ENCODE measurements at places on chromosomes 7 and 10. TPM values are rescaled to one million over a fixed set of nuclear protein-coding genes. Genes with fewer than 3 reads are reported as not detected.

SHH gene
- total RNA-seq = not detected

POU6F2 gene
- total RNA-seq = not detected

ACTL6B gene
- total RNA-seq = not detected

PTN gene
- 34.3 TPM for total RNA-seq

SYPL1 gene
- 38.5 TPM for total RNA-seq

TLX1 gene
- not detected for total RNA-seq

IMMP2L gene
- 10.1 TPM for total RNA-seq

PAX4 gene
- total RNA-seq = not detected

NPY4R gene
- total RNA-seq = not detected

DDX56 gene
- 64.1 TPM for total RNA-seq

CTBP2 gene
- 52.6 TPM for total RNA-seq

NUTM2E gene
- not detected for total RNA-seq

PON1 gene
- total RNA-seq = not detected

VGF gene
- 1.7 TPM for total RNA-seq

SLC18A3 gene
- total RNA-seq = not detected

HHEX gene
- total RNA-seq = 1.6 TPM

TSPAN13 gene
- total RNA-seq = 7.2 TPM

HOXA1 gene
- 0.45 TPM for total RNA-seq

LLCFC1 gene
- not detected for total RNA-seq

DLX5 gene
- total RNA-seq = not detected

SEMA3E gene
- total RNA-seq = 0.45 TPM

TMEM273 gene
- total RNA-seq = not detected

HTR5A gene
- total RNA-seq = not detected
